ENCODE measurements at places on chromosomes 1 and 21.

GRCh38 chr1:15758343-15758931, at the start of gene FBLIM1:
TSS of gene FBLIM1 (plus strand) at chr1:15758795. CDS start at chr1:15764984, 6,189 bp downstream.
- DNase-seq, result no peak

GRCh38 chr1:3005771-3006170, 15.5 kb upstream of the ACTRT2 start:
- DNase-seq, result no peak

DNA sequence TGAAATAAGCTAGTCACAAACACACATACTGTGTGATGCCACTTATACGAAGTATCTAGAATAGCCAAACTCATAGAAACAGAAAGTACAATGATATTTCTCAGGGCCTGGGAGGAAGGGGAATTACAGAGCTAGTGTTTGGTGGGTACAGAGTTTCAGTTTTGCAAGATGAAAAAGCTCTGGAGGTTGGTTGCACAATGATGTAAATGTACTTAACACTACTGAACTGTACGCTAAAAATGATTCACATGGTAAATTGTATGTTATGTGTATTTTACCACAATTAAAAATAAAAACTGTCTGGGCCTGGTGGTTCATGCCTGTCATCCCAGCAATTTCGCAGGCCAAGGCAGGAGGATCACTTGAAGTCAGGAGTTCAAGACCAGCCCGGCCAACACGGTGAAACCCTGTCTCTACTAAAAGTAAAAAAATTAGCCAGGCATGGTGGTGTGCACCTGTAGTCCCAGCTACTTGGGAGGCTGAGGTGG, 15.3 kb upstream of the FHAD1 start:
- DNase-seq, result no peak

GRCh38 chr1:150151291-150152181, 1.8 kb downstream of the PLEKHO1 start:
- DNase-seq, result no peak

- no peak for DNase-seq
Observed at GRCh38 chr1:241465673-241466072, 53.9 kb downstream of the FH start.

DNA sequence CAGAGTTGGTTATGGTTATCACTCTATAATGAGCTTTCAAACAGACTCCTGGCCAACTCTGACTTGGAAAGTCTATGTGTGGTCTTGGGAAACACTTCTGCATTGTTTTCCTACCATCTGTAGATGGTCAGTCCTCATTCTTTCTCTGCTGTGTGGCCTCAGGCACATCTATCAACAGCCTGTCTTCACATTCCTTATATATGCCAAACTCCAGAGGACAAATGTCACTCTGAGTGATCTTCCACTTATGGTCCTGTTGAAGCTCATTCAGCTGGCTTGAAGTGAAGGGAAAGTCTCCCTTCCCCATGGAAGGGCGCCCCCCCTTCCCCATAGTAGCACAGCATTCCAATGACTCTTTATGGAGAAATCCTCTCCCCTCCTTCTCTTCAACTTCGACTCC, 58.7 kb downstream of the VANGL2 start:
- no peak for DNase-seq

DNA sequence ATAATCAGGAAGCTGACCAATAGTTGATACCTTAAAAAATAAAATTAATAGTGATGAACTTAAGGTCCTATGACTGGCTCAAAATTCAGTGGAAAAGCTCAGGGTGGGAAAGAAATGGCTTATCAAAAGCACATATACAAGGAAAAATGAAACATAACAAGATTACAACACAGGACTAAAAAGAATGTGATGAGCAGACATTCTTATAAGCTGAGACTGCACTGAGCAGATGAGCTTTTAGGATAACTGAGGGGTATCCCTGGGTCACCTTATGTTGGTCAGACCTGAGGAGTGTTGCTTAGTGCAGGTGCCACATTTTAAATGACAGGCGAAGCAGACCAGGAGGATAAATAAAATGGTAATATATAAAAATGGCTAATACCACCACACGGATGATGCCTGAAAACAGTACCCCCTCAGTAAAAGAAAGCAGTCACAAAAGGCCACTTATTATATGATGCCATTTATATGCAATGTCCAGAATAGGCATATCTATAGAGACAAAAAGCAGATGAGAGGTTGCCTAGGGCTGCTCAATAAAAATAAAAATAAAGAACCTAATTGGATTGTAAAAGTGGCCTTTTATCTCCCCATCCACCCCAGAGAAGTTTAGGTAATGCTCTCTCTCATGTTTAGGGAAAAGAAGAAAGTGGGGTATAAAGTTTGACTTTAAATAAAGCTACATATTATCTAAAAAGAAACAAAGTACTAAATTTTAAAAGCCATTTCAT, 163.9 kb downstream of the SLC45A1 start:
- no peak for DNase-seq

DNA sequence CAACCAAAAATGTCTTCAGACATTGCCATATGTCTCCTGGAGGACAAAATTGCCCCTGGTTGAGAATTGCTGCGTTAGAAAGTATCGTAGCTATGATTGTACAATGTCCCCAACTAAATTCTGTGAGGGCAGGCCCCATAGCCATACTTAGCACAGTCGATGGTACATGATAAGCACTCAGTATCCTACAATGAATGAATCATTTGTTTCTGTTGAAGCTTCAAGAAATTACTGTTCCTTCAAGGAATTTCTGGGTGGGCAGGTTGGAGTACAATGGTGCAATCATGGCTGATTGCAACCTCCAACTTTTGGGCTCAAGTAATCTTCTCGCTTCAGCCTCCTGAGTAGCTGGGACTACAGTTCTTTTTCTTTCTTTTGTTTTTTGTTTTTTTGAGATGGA, 4.7 kb downstream of the CAP1 start:
- DNase-seq, result no peak

DNA sequence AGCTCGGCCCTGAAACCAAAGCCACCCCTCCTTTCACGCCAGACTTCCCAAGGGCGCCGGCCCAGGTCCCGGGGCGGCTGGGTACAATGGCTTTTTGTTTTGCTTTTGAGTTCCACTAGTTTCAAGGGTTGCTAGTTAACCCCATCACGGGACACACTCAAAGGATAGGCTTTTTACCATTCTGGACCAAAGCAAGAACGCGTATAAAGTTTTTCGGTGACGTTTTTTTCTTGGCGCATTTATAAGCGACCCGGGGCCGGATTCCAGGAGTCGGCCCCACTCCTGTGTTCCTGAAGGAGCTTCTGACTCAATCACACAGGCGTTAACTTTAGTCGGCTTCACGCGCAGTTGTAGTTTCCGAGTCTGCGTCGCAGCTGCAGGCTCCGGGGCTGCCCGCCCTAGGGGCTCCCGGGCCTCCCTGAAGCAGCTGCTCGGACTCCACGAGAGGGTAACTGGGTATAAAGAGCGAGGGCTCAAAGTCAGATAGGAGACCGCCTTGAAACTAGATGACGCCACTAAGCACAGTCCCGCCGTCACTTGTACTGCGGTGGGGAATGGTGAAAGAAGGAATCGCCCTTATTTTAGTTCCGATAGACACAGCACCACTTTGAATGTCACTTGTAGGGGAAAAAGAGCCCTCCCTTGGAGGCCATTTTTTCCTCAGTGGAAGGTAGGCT, 707 bp upstream of the KLHL21 start:
- DNase-seq, result peak; percentile 95

- DNase-seq, result no peak
Observed at GRCh38 chr1:3355894-3356826, 98.3 kb upstream of the ARHGEF16 start.

- DNase-seq, result no peak
Observed at GRCh38 chr1:206114692-206115640, 2.2 kb downstream of the AVPR1B start.

DNA sequence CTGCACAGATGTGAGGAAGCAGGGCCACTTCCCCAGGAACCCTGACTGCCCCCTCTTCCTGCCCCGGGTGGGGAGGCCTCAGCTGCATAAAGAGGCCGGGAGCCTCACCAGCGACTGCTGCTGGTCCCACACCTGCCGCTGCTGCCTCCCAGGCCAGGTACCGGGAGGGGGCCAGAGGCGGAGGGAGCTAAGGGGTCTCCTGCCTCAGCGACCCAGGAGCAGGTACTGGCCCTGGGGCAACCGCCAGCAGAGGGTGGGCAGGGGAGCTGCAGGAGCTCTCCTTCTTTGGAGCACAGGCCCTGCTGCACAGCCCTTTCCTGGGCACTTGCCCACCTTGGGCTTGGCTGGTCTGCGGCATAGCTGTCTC, 6.8 kb downstream of the GJC2 start:
- DNase-seq, result no peak

GRCh38 chr1:31748365-31748764, 15.8 kb downstream of the ADGRB2 start:
- DNase-seq, result no peak

DNA sequence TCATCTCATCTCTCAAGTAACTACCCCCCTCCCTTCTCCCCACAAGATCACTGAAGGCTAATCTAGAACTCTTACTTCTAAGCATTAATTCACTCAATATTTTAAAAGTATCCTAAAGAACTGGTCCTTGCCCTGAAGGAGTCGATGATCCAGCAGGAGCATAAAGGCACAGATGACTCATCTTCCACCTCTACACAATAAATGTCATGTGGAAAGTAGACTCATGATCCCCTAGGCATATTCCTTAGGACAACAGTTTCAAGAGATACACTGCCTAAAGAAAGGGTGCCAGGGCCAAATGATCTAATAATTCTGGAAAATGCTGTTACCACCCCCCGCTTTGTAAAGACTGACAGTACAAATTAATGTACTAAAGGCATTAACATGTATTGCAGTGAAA, 85.8 kb upstream of the DIRAS3 start:
- DNase-seq, result no peak

GRCh38 chr1:75396745-75397144, 214.2 kb downstream of the SLC44A5 start:
- no peak for DNase-seq

GRCh38 chr1:52601991-52602855, at the start of gene GPX7:
TSS of gene GPX7 (plus strand) at chr1:52602371. CDS start at chr1:52602410, 39 bp downstream.
- peak; percentile 35 for DNase-seq

- no peak for DNase-seq
Observed at GRCh38 chr21:25409978-25410377, 197.3 kb downstream of the MRPL39 start.

DNA sequence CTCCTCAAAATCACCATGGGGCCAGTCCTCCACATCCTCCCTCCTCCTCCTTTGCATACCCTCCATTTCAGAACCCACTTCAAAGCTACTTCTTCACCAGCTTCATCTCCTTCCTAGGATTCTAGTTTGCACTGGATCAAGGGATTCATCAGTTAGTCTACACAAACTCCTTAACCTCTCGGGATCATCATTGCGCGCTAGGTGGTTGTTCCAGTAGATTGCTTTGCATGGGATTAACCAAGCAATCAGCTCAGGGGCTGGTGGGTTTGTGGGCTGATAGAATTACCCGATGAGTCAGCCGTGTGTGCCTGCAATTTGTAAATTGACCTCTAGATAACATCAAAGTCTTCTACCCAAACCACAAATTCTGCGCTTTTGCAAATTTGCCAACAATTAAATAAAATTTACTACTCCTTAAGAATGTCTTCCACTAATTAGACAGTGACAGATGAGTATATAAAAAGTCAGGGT, 7.7 kb downstream of the KANK4 start:
- no peak for DNase-seq

- DNase-seq, result no peak
Observed at GRCh38 chr1:90730243-90731022, 13.3 kb upstream of the BARHL2 start.

DNA sequence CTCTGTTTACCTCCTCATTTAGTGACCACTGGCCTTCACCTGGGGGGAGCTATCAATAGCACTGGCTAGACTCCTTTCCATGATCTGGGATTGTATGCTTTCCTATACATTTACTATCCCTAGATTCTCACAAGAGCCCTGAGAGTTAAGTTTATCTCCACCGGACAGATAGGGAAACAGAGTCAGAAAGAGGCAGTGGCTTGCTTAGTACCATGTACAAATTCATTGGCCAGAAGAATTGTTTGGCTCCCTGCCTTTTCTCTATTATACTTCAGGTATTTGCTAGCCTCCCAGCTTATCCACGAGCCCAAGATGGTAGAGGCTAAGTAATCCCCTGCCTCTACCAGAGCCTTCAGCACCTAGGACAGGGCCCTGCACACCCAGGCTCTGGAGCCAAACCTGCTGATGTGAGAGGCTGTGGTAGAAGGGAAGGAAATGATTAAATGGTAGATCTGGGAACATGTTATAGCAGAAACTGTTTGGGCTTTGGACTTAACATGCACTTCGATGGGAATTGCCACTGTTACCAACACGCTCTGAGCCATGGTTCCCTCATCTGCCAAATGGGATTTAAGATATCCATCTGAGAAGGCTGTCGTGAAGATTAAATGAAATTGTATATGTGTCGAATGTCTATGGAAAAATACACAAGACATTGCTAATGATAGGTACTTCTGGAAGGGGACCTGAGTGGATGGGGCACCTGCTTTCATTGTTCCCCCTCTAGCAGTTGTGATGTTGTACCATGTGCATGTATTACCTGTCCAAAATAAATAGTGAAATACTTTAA, 3.1 kb upstream of the BLACAT1 start:
- no peak for DNase-seq

- DNase-seq, result no peak
Observed at GRCh38 chr21:45386728-45387371, 18.1 kb upstream of the COL18A1 start.

DNA sequence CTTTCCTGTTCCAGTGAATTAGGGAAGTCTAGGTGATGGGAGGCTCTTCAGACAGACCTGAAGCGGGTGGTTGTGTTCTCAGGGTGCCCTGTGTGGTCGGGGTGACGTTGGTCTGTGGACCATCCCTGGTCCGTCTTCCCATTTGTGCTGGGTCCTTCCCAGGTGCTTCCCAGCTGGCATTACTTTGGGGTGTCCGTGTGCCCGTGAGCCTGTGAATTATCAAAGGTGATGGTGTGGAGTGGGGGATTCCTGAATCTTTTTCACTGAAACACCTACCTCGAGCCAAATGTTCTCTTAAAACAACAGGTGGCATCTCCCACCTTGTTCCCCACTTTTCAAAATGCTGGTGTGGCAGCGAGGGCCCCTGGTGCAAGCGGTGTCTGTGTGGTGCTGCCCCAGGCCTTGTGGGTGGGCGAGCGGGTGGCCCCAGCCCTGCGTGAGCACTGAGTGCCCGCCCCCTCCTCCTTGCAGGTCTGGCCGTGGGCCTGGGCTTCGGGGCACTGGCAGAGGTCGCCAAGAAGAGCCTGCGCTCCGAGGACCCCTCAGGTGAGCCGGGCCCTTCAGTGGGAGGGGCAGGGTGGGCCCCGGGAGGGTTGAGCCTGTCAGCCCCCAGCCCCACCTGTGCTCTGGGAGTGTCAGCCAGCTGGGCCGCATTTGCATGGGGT, 37.0 kb downstream of the COQ8A start:
- DNase-seq, result no peak

Data from anterior cingulate cortex (tissue), 58 donors.